T-helper 9 cell (primary cell): ENCODE measurements at places on chromosomes 7 and 10.

DNA sequence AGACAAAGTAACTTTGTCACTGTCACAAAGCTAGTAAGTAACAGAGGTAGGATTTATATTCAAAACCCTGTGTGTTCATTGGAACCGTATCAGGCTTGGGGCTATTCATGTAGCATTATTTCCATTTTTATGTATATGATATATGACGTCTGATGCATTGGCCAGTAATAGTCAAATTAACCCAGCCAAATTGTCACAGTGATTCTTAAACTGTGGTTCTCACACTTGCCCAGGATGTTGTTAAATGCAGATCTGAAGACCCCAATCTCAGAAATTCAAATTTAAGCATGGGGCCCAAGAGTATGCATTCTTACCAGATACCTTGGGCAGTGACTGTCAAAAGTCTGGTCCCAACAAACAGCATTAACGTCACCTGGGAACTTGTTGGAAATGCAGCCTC lies 63.9 kb downstream of the C1GALT1 start:
- DNase-seq = no peak

- no peak for DNase-seq
Measured at GRCh38 chr7:30459591-30460245, 18.9 kb downstream of the NOD1 start.

GRCh38 chr10:15725603-15726002 lies 5.9 kb upstream of the ITGA8 start:
- no peak for DNase-seq

- no peak for DNase-seq
Measured at GRCh38 chr7:134046594-134047128, 80.5 kb upstream of the LRGUK start.

- no peak for DNase-seq
Measured at GRCh38 chr7:116339564-116339963, 129.2 kb downstream of the TES start.

- no peak for DNase-seq
Measured at GRCh38 chr10:46296641-46297141, 9.9 kb downstream of the ANTXRL start.

- no peak for DNase-seq
Measured at GRCh38 chr7:132488634-132489302, 87.5 kb downstream of the PLXNA4 start.

GRCh38 chr7:25893436-25893835 lies 258.6 kb upstream of the NFE2L3 start:
- no peak for DNase-seq

GRCh38 chr10:44352316-44353127 lies 32.4 kb downstream of the CXCL12 start:
- DNase-seq = no peak

- DNase-seq = no peak
Measured at GRCh38 chr7:141946796-141947195, at the start of gene CLEC5A. CLEC5A (minus strand) TSS chr7:141946974; CDS start chr7:141946292, 682 bp downstream.

DNA sequence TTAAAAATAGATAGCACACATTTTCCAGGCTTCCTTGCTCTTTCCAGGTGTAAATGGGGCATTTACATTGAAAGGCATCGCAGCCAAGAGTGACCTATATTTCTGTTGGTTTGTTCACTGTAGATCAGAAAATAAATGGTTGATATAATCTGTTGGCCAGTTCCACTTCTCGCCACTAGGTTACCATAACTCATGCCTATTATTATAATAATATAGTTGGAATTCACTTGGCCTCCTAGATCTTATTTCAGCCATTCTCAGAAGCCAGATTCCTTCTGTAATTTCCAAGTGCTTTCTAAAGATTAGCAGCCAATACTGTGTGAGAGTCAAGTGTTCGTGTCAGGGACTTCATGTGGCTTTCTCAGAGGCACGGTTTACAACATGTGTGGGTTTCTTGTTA lies 179.5 kb downstream of the DNAH11 start:
- no peak for DNase-seq

DNA sequence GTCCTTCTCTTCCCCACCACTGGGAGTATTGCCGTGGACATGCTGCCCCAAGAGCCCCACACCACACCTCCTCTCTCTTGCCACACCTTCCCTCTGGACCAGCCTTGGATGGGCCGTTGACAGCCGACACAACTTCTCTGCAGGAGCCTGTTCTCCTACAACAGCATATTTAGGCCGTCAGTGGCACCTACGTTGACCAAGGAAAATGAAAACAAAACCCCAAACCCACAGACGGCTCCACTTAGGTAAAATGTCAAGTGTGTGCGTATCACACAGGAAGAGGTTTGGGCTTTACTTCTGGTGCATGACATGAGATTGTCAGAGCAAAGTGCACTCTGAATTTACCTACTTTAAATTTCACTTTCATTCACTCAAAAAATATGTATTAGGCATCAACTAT lies 246.6 kb downstream of the ZMYND11 start:
- no peak for DNase-seq

- no peak for DNase-seq
Measured at GRCh38 chr7:35676211-35676610, 18.7 kb downstream of the HERPUD2 start.

- no peak for DNase-seq
Measured at GRCh38 chr7:135661311-135662122, 797 bp upstream of the STMP1 start.

- DNase-seq = no peak
Measured at GRCh38 chr10:91197127-91197526, 23.3 kb upstream of the PCGF5 start.
